Suppressor macrophage treated with lipopolysaccharide for 4 hours (primary cell): ENCODE measurements at places on chromosomes 1 and 21.

DNA sequence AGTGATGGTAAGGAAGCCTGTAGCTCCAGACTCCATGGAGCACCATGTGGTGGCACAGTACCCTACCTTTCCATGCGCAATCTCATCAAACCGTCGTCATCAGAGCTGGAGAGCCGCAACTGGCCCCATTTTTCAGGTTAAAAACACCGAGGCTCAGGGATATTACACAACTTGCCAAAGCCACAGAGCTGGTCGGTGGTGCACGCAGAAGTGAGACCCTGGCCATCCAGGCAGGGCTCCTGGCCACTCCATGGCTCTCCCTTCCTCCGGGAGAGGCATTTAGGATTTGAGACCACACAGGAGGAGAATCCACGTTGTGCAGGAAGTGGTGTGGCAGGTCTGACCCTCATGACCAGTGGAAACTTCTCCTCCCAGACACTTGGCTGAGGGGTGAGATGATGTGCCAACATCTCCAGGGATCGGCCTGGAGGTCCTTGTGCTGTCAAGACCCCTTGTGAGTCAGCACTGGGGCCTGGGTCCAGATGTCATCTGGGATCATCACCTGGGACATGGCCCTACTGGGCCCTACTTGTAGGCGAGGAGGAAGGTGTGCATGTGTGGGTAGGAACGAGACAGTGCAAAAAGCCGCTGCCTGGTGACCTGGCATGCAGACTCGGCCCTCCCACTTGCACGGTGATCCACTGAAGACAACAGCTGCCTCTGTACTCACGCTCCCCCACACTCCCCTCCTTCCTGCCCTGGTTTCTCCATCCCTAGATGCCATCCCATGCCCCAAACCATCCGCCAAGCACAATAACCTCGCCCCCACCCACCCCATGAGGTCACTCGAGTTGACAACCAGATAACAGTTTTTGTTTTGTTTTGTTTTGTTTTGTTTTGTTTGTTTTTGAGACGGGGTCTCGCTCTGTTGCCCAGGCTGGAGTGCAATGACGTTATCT lies 10.4 kb downstream of the TFF3 start:
- DNase-seq = no peak

- DNase-seq = peak; percentile 96
Measured at GRCh38 chr1:109821831-109822745, 58.4 kb upstream of the EPS8L3 start.

GRCh38 chr1:235998812-235999211 lies 66.1 kb downstream of the NID1 start:
- DNase-seq = no peak

DNA sequence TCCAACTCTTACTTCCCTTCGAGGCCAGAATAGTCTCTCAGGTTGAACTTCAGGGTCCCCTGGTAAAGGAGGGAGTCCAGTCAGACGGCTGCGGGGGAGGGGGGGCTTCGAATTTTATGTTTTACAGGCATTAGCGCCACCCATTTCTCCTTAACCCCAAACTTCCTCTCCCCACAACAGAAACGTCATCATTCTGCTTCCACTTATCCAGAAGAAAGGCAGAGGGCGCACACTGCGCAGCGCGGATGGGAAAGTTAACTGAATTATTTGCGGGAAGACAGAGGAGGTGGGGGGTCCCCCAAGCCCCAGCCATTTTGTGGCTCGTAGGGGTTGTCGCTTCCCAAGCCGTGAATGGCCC lies 529 bp upstream of the PRMT2 start:
- DNase-seq = peak; percentile 87

DNA sequence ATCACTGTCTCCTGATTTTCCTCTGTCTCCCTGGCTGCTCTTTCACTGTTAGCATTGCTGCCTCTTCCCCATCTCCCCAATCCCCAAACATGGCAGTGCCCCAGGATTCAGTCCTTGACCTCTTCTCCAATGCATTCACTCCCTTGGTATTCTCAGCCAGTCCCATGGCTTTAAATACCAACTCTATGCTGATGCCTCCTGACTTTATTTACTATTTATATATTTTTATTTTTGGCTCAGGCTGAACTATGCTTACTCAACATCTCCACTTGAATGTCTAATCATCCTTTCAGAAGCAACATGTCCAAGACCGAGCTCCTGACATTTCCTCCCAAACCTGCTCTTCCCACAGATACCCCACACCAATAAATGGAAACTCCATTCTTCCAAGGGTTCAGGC lies 26.3 kb downstream of the NMNAT2 start:
- no peak for DNase-seq

DNA sequence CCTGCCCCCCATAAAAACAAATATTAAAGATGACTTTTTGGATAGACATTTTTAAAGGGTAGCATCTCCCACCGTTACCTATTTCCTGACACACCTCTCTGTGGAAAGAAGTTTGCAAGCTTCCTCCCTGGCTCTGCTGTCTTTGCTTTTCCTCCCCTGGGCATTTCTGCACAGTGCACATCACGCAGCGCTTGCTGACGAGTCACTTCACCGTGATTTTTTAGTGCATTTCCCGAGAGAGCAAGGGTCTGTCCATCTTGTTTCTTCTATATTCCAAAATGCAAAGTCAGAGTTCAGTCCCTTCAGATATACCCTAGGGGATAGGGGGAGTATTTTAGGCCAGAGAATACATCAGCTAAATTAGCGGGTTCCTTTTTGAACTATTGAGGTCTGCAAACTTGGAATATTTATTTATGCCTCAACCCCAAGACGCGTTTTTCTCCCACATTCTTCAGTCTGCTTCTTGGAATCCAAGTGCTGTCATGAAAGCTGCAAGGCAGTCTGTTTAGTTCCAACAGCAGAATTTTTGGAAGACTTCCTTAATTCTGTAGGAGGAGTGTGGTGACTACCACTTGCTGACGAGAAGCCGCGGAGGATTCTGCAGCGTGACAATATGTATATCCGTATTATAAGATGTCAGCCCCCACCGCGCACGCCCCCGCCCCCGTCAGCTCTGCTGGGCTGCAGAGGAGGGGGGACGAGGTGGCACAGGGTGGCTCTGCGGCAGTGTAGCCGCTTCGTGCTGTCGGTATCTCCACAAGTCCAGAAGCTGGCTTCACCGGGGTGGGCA lies 22.4 kb downstream of the SMYD2 start:
- DNase-seq = no peak

DNA sequence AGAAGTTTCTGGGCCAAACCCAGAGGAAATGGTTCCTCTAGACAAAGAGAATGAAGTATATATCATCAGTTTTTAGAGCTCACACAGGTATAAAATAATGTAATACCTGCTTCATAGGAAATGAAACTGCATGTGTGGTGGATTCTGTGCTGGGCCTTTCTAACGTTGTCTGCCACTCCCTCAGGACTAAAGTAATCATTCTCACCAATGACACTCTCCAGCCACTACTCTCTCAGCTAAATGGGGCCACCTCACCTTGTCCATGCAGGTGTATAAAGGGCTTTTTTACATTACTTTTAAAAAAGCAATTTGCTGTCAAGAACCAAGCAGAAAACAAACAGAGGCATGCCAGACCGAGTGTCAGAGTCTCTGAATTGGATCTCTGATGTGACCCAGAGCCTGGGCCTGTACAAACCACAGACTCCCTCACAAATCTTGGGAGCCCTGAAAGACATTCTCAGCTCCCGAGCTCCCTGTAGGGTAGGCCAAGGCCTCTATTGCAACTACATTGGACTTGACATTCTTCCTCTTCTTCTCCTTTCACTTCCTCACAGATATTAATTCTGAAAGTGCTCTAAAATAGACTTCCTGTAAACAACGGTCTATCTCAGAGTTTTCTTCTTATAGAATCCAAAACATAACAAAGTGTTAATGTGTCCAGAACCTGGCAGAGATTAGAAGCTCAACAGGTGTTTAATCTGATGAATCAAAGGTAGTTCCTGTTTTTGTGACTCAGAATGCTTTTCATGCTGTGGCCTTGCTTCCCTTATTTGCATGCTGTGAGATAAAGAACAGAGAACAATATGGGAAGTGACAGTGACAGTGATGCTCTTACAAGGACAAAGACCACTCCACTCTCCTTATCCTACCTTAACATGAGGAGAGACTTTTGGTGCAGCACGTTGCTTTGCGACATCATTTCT lies 8.6 kb downstream of the AIM2 start:
- peak; percentile 87 for DNase-seq

GRCh38 chr1:222616525-222616924 lies 1.4 kb upstream of the MIA3 start:
- DNase-seq = no peak

DNA sequence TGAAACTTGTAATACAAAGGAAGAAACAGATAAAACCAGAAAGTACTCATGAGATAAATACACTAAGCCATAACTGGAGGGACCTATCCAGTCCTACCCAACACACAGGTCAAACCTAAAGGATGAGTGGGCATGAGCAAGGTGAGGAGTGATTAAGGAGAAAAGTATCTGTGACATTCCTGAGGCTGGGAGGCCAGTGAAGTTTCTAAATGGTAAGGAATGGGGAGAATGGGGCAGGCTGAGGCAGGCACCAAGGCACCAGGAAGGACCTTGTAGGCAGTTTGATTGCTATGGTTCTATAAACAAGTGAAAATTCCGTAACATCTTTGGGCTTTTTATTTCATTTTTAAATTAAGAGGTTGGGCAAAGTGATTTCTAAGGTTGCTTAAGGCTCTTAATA lies 10.4 kb downstream of the DDX59 start:
- no peak for DNase-seq

- DNase-seq = peak; percentile 82
Measured at GRCh38 chr1:40389871-40390560, 16.5 kb downstream of the SMAP2 start.

DNA sequence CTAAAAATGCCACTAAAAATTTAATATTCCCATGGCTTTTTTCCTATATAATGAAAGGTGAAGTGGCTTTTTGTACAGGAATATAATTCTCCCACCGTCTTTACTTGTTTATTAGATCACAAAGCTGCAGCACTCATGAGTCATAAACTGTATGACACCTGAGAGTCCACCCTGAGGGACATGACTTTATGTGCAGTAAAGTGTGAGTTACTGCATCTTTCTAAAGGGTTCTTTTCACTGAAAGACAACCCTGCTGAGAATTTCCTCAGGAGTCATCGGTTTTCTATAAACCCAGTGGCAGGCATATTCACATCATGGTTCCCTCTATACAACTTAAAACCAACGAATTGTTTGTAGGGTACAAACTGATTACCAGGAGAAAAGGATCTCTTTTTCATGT lies 77.4 kb downstream of the APP start:
- no peak for DNase-seq

DNA sequence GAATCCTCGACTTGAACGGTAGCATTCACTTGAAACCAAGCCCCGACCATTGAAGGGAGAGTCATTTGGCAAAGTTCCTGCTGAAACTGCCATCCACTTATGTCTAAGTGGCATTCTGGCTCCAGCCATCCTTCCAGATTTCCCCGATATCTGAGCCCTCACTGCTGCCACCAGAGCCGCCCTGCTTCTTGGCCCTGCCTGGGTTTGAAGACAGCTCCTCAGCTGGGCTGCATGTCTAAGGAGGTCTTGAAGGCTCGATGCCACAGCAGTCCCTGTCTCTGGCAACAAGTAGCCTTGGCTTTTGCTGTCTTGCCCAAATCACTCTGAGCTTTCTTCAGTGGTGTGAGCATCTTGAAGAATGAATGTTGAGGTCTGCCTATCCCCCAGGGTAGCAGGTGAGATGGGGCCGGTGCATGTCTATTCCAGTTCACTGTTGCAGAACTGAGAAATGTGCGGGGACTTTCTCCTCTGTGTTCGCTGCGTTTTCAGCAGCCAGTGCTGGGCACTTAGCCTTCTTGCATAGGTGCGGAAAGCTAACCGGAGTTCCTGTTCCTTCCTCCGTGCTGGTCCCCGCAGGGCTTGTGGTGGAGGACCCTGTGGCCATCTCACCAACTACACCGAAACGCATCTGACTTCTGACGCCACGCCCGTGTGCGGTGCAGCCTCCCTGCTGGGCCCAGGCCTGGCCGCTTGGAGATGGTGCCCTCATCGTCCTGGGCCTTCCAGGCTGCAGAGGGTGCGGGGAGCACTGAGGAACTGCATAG lies 29.2 kb downstream of the MAN1C1 start:
- no peak for DNase-seq

DNA sequence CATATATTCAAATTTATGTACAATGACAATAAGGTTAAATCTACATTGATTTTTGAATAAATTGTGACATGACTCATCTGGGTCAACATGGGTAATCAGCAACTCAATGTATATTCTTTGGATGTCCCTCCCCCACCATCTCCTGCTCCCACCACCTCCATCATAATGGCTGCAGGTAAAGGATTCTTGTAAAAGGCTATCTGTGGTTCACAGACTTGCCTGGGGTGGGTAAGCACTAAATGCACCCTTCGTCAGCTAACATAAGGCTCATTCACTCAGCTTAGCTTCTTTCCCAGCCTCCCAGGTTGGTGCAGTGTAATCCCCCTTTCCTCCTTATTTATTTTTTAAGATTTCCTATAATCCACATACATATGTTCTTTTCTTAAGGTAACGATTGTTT lies 355.7 kb upstream of the DPYD start:
- DNase-seq = no peak

DNA sequence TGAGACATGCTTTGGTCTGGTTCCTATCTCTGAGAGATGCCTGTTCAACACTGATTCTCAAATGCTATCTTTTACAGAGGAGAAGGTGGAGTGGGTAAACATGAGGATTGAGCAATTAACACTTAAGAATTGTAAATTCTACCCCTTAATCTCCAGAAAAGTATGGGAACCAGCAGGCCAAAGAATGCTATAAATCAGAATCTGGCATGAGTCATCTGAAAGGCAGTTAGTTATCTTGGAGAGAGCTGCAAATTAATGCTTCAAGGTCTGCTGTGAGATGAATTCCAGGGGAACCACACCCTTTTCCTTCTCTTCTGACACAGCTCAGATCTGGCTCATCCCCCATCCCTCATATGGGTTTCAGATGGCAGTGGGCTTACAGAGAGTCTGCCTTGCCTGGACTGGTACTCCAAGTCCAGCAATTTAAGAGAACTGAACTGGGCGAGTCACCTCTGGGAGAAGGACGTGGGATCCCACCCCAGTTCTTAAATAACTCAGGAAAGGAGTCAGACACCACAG lies 5.2 kb downstream of the S100A10 start:
- DNase-seq = no peak

DNA sequence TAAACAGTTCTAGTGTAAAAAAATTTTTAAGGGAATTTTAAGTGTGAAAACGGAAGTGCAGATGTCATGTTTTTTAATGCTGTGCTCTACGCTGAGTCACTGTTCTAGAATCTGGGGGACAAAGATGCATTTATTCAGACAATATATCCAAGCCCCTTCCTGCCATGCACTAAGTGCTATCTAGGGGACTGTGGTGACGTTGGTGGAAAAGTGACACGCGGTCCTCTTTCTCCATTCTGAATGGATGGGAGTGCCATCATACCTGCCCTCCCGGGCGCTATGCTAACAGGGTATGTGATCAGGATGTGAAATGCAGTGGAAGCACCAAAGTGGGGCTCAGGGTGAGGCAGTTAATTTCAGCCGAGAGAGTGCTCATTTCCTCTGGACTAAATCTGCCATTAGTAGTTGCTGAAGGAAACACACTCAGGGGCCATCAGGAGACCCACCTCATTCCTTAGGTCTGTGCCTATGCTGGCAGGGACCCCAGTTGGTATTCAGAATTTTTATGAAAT lies 6.6 kb downstream of the C1orf226 start:
- no peak for DNase-seq

- no peak for DNase-seq
Measured at GRCh38 chr1:5750186-5751162, 241.8 kb downstream of the NPHP4 start.

- no peak for DNase-seq
Measured at GRCh38 chr1:234624724-234625117, 14.7 kb upstream of the IRF2BP2 start.

GRCh38 chr1:89553157-89553556 lies 28.5 kb downstream of the LRRC8B start:
- no peak for DNase-seq
